ENCODE measurements at places on chromosomes 5 and 9. TPM values are rescaled to one million over a fixed set of nuclear protein-coding genes. Genes with fewer than 3 reads are reported as not detected.

SLC25A2 gene
- not detected for total RNA-seq

- peaks cover 47% of the 10 kb centered on the region for H3K4me1 ChIP-seq
- H3K27me3 ChIP-seq = no peaks in the 10 kb centered on the region
- no peaks in the 10 kb centered on the region for H3K36me3 ChIP-seq
- peak overlapping the region; percentile 19 for H3K27ac ChIP-seq
Measured at GRCh38 chr5:148828511-148829247, 2.3 kb downstream of the ADRB2 start.

DIRAS2 gene
- total RNA-seq = 1.2 TPM

- no peak for DNase-seq
- H3K4me3 ChIP-seq = no peak overlapping the region
- H3K27me3 ChIP-seq = no peaks in the 10 kb centered on the region
- H3K27ac ChIP-seq = no peak overlapping the region
Measured at GRCh38 chr5:405421-405820, 37.6 kb upstream of the EXOC3 start.

KLHL9 gene
- 22.6 TPM for total RNA-seq

SHISAL2B gene
- not detected for total RNA-seq

- no peaks in the 10 kb centered on the region for H3K36me3 ChIP-seq
- H3K4me1 ChIP-seq = no peaks in the 10 kb centered on the region
- no peak for DNase-seq
- no peak overlapping the region for H3K27ac ChIP-seq
- no peaks in the 10 kb centered on the region for H3K27me3 ChIP-seq
- H3K4me3 ChIP-seq = no peak overlapping the region
Measured at GRCh38 chr5:67299231-67299735, 102.7 kb upstream of the CD180 start.

DNA sequence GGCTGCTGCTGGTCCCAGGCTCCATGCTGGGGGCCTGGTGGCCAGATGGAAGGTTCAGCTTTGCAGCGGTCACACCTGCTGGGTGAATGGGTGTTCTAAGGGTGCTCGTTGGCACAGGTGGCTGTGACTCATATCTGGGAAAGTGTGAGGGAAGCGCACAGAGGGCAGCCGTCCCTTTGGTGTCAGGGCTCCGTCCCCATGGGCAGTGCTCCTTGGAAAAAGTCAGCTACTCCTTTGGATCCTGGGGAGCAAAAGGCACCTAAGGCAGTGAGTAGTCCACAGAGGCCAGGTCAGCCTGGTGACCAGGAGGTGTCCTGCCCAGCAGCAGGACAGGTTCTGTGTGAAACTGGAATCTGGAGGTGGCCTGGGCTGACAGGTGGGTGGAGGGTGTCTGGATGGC is 18.4 kb upstream of the GBGT1 start:
- H3K36me3 ChIP-seq = no peaks in the 10 kb centered on the region
- no peak overlapping the region for H3K4me3 ChIP-seq
- H3K4me1 ChIP-seq = no peaks in the 10 kb centered on the region
- H3K27ac ChIP-seq = no peak overlapping the region

GRCh38 chr5:72273547-72273946 is 46.5 kb downstream of the MRPS27 start:
- H3K4me1 ChIP-seq = peaks cover 10% of the 10 kb centered on the region
- no peak overlapping the region for H3K27ac ChIP-seq
- no peaks in the 10 kb centered on the region for H3K27me3 ChIP-seq
- no peak for DNase-seq

- no peak overlapping the region for H3K27ac ChIP-seq
- no peaks in the 10 kb centered on the region for H3K4me1 ChIP-seq
- H3K27me3 ChIP-seq = no peaks in the 10 kb centered on the region
- H3K4me3 ChIP-seq = no peak overlapping the region
Measured at GRCh38 chr9:108193026-108193710, 662.6 kb downstream of the ACTL7B start.

NTMT1 gene
- total RNA-seq = 36.1 TPM

DNA sequence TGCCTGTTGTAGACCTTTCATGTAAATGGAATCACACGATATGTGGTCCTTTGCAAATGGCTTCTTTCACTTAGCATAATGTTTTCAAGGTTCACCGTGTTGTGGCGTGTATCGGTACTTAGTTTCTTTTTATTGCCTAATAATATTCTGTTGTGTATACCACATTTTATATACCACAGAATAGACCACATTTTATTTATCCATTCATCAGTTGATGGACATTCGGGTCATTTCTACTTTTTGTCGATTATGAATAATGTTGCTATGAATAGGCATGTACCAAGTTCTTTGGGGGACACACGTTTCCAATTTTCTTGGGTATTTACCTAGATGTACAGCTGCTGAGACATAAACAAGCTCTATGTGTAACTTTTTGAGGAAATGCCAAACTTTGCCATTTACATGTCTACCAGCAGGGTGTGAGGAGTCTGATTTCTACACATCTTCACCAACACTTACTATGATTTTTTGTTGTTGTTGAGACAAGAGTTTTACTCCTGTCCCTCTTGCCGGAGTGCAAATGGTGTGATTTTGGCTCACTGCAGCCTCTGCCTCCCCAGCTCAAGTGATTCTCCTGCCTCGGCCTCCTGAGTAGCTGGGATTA is 144.7 kb downstream of the RGS3 start:
- peaks cover 18% of the 10 kb centered on the region for H3K4me1 ChIP-seq
- no peaks in the 10 kb centered on the region for H3K27me3 ChIP-seq
- no peak for DNase-seq
- H3K27ac ChIP-seq = no peak overlapping the region
- H3K36me3 ChIP-seq = no peaks in the 10 kb centered on the region
- H3K4me3 ChIP-seq = no peak overlapping the region

DNA sequence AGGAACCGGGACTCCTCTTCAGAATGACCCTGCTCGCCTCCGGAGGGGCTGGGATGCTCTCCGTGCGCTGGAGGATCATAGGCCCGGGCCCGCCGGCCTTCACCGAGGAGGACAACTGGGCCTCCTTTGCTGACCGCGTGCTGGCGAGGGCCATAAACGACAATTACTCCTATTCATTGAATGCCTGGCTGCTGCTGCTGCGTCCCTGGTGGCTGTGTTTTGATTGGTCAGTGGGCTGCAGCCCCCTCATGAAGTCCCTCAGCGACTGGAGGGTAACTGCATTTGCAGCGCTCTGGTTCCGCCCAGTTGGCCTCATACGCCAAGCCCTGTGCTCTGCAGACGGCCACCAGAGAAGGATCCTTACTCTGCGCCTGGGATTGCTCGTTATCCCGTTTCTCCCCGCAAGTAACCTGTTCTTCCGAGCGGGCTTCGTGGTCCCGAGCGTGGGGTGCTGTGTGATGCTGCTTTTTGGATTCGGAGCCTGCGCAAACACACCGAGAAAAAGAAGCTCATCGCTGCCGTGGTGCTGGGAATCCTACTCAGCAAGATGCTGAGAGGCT is 16.6 kb downstream of the OR2V1 start:
- H3K4me1 ChIP-seq = no peaks in the 10 kb centered on the region
- H3K4me3 ChIP-seq = no peak overlapping the region
- no peaks in the 10 kb centered on the region for H3K36me3 ChIP-seq
- H3K27ac ChIP-seq = no peak overlapping the region
- peaks cover 15% of the 10 kb centered on the region for H3K27me3 ChIP-seq

- peaks cover 15% of the 10 kb centered on the region for H3K36me3 ChIP-seq
- H3K4me1 ChIP-seq = peaks cover 7% of the 10 kb centered on the region
- peak; percentile 37 for DNase-seq
- H3K27ac ChIP-seq = peak overlapping the region; percentile 79
- no peaks in the 10 kb centered on the region for H3K27me3 ChIP-seq
Measured at GRCh38 chr9:135480071-135480939, 723 bp downstream of the PPP1R26 start.

DNA sequence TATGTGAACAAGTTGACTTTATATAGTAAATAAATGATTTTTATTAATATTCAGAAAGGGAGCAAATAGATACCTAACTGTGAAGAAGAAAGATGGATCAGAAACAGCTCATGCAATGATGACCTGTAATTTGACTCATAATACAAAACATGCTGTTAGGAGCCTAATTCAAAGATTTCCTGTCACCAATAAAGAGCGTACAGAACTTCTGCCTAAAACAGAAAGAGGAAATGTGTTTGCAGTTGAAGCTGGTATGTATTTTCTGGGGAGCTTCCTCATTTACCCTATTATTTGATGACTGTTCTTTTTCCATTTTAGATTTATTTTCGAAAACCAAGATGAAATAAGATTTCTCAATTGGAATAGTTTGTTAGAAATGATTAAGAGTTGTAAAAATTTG is 11.4 kb downstream of the YTHDC2 start:
- H3K27ac ChIP-seq = no peak overlapping the region
- H3K4me3 ChIP-seq = no peak overlapping the region
- H3K36me3 ChIP-seq = peaks cover 3% of the 10 kb centered on the region

DNA sequence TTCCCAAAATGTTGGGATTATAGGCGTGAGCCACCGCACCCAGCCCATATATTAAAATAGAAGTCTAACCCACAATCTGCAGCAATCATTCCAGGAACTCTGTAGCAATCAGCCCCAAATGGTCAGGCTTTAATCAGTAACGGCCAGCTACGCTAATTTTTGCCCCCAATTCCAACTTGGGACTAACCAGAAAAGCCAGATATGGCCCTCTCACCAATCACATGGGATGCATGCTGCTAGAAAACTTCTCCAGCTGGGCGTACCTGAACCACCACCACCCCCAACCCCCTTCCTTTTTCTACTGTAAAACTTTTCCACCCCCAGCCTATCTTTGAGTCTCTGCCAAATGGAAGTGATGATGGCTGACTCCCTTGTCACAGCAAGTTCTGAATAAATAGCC is 4.1 kb downstream of the SUSD1 start:
- no peak for DNase-seq
- no peaks in the 10 kb centered on the region for H3K4me1 ChIP-seq
- H3K36me3 ChIP-seq = no peaks in the 10 kb centered on the region
- peaks cover under 1% of the 10 kb centered on the region for H3K27me3 ChIP-seq
- H3K4me3 ChIP-seq = no peak overlapping the region
- H3K27ac ChIP-seq = no peak overlapping the region

DNA sequence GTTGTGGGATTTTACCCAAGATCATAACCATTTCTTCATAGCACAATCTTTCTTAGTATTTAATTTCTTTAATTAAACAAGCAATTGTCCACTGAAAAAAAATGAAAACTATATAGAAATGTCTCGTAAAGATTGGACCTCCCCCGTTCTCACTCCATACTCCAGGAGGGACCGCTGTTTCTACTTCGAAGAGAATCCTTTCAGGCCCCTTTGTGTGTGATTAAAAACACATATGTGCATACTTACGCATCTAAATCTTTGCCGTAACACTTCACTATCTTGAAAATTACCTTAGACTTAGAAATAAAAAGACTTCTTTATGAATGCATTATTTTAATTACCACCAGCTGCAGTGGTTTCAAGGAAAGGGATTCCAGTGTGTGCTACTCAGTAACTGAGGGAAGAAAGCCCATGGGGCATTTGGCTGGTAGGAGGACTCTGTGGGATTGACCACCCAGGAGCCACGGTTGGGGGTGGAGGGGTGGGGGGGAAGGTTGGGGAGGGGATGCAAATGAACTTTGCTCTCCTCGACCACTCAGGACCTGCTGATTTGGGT is 209.1 kb downstream of the FAM114A2 start:
- no peak overlapping the region for H3K27ac ChIP-seq
- no peak for DNase-seq
- no peaks in the 10 kb centered on the region for H3K4me1 ChIP-seq
- H3K36me3 ChIP-seq = no peaks in the 10 kb centered on the region

- no peak overlapping the region for H3K4me3 ChIP-seq
- no peaks in the 10 kb centered on the region for H3K36me3 ChIP-seq
- H3K4me1 ChIP-seq = peaks cover 16% of the 10 kb centered on the region
- peak; percentile 63 for DNase-seq
Measured at GRCh38 chr9:4796988-4797853, 4.5 kb downstream of the RCL1 start.

TTC16 gene
- 0.06 TPM for total RNA-seq

DNA sequence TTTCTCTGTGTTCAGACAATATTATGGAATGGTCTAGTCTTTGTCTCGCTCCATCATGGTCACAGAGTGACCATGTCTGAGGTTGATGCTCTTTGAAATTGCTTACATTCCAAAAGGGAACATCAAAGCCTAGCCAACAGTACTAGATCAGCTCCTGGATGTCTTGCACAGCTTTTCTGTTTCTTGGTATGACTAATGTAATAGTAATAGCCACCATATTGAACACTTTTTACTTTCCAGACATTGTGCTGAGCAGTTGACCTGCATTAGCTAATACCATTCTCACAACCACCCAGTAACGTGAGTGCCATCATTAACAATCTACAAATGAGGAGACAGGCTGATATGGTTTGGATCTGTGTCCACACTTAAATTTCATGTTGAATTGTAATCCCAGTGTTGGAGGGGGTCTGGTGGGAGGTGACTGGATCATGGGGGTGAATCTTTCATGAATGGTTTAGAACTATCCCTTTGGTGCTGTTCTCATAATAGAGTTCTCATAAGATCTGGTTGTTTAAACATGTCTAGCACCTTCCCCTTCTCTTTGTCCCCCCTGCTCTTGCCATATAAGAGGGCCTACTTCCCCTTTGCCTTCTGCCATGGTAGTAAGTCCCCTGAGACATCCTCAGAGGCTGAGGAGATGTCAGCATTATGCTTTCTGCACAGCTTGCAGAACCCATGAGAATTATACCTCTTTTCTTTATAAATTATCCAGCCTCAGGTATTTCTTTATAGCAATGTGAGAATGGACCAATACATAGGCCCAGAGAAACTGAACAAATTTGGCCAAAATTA is 577.5 kb upstream of the CLINT1 start:
- H3K36me3 ChIP-seq = no peaks in the 10 kb centered on the region
- peaks cover 5% of the 10 kb centered on the region for H3K4me1 ChIP-seq
- H3K27me3 ChIP-seq = no peaks in the 10 kb centered on the region
- no peak for DNase-seq
- H3K27ac ChIP-seq = no peak overlapping the region

ADGRD2 gene
- total RNA-seq = not detected

- H3K4me1 ChIP-seq = peaks cover 41% of the 10 kb centered on the region
- H3K4me3 ChIP-seq = no peak overlapping the region
- H3K27me3 ChIP-seq = no peaks in the 10 kb centered on the region
- no peak overlapping the region for H3K27ac ChIP-seq
- H3K36me3 ChIP-seq = no peaks in the 10 kb centered on the region
Measured at GRCh38 chr5:172696171-172696849, 55.2 kb downstream of the NEURL1B start.

ACER2 gene
- 1.9 TPM for total RNA-seq

CCDC192 gene
- total RNA-seq = not detected

- no peaks in the 10 kb centered on the region for H3K27me3 ChIP-seq
- H3K27ac ChIP-seq = no peak overlapping the region
Measured at GRCh38 chr5:38650946-38651345, 94.5 kb upstream of the LIFR start.

DNA sequence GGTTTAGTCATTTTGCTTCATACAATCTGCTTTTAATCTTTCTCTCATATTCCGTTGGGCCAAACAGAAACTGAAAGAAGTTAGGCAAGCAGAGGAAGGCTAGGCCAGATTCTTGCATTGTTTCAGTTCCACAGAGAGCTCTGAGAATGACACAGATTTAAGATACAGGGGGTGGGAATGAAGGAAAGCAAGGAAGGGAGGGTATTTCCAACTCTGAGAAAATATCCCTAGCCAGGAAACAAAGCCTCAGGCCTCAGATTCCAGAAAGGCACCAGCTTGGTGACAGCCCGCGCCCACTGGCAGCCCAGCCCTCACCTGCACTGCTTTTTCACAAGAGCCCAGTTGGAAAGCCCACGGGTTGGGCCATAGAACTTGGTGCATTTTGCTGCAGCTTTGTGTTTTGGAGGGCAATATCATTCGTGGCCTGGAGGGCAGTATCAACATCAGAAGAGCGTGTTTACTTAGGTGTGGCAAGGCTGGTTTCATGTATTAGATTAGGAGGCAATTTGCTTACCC is 63.5 kb downstream of the ENC1 start:
- peak; percentile 63 for DNase-seq
- H3K27me3 ChIP-seq = no peaks in the 10 kb centered on the region
- no peak overlapping the region for H3K4me3 ChIP-seq
- H3K4me1 ChIP-seq = no peaks in the 10 kb centered on the region

MFAP3 gene
- total RNA-seq = 36.5 TPM
